Thoracic aorta (tissue), 2 donors: ENCODE measurements at places on chromosomes 1 and 21. TPM values are rescaled to one million over a fixed set of nuclear protein-coding genes. Genes with fewer than 3 reads are reported as not detected.

The IL19 gene
- not detected for total RNA-seq

The SDC3 gene
- 51.6 TPM for total RNA-seq

- DNase-seq = no peak
These were observed 33.0 kb downstream of the APP start for GRCh38 chr21:26137379-26138060.

GRCh38 chr1:200873671-200874397 is 1.1 kb downstream of the GPR25 start:
- no peak for DNase-seq

DNA sequence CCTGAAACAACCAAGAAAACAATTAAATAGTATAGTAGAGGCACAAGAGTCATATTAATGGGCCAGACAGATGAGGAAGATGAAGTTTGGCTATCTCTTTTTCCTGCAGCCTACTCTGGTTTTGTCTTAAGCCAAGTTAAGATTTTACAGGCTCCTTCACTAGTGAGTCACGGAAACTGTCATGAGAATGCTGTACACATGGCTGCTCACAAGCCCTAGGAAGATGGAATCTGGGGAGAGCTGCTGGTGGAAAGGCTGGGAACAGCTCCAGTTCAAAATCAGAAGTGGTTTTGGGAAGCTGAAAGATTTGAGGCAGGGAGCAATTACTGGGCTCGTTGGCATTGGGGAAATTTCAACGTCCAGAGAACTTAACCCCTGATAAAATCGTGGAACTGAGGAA is 46.4 kb upstream of the S1PR1 start:
- no peak for DNase-seq

- no peak for DNase-seq
These were observed 67.1 kb downstream of the DDR2 start for GRCh38 chr1:162699366-162699765.
